Activated CD4-positive, alpha-beta T cell treated with anti-CD3 and anti-CD28 coated beads, Interleukin-2, amount 50 U/mL, for 16 hours (primary cell): ENCODE measurements at places on chromosomes 4 and X.

- peak; percentile 18 for DNase-seq
Observed at GRCh38 chr4:127732623-127733328, 2.6 kb downstream of the SLC25A31 start.

DNA sequence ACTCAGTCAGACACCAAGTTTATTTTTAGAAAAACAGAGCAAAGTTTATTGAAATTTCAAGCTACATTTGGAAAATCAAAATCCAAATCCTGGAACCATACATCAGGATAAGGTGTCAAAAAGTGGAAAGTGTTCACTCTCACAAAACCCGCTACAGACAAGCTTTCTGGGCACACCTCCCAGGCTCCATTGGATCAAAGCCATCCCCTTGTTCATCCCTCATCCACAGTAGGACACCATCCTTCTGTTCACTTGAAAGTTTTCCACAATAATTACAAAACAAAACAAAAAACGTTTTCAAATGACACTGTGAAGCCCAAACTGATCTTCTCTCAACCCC is 62.4 kb downstream of the TSC22D3 start:
- DNase-seq = no peak

DNA sequence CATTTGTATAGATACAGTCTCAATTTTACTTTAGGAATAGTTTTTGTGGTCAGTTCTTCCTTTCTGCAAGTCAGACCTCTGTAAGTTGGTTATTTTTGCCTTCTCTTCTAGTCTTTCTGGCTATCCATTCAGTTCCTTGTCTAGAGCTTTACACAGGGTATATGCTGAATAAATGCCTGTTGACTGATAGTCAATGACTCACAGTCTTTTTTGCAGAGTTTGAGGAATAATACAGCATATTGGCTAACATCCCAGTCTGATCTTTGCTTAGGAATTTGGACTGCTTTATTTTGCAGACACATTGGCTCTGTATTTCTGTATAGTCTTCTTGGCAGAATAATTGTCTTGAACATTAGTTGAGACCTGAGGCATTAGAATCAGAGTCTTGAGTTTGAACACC is 132.4 kb downstream of the MAGEC1 start:
- no peak for DNase-seq

- DNase-seq = no peak
Observed at GRCh38 chrX:102560423-102561068, 38.8 kb upstream of the ARMCX5 start.

GRCh38 chr4:41006141-41006540 is 208.2 kb downstream of the APBB2 start:
- no peak for DNase-seq

GRCh38 chr4:94408549-94409374 is 43.0 kb upstream of the PDLIM5 start:
- no peak for DNase-seq

DNA sequence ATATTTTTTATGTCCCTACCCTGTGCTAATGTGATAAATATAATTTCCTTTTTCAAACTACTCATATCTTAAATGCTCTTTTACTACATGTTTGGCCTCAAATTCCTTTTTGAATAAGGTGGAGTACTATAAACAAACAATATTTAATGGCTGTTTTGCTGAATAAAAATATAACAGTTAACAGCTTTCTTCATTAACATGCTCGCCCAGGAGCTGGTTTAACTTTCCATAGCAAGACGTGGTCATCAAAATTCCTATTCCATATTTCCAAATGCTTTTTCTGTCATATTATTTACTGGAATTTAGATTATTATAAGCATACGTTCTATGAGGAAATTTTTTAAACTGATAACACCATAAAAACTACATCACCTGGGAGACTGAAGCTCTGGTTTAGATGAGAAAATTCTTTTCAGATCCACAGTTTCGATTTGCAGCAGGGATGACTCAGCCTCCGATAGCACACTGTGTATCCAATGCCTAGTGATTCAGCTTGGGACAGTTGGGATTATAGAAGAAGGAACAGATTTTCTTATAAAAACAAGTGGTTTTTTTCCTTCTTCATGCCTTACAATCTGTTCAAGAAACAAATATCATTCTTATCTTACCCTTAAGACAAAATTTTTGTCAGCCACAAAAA is 129.1 kb downstream of the FBXO8 start:
- no peak for DNase-seq

- peak; percentile 26 for DNase-seq
Observed at GRCh38 chrX:14673764-14674163, 144.4 kb downstream of the GLRA2 start.

DNA sequence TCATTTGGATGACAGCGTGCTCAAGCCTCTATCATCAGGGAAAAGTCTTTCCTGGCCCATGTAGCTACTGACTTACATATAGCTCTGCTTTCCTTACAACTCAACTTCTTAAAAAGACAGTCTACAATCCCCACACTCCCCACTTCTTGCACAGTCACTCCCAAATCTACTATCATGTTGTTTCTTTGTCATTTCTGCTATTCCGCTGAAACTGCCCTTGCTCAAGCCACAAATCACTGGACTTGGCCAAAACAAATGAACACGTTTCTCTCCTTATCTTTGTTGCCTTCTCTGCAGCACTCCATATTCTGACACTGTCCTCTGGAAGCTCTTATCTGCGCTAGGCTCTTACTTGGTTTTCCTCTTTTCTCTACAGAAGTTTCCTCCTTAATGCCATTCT is 28.2 kb downstream of the GPRIN3 start:
- DNase-seq = no peak

GRCh38 chrX:110671068-110671803 is 124.4 kb downstream of the CHRDL1 start:
- no peak for DNase-seq

GRCh38 chr4:118280501-118281218 is 72.1 kb downstream of the PRSS12 start:
- peak; percentile 54 for DNase-seq

DNA sequence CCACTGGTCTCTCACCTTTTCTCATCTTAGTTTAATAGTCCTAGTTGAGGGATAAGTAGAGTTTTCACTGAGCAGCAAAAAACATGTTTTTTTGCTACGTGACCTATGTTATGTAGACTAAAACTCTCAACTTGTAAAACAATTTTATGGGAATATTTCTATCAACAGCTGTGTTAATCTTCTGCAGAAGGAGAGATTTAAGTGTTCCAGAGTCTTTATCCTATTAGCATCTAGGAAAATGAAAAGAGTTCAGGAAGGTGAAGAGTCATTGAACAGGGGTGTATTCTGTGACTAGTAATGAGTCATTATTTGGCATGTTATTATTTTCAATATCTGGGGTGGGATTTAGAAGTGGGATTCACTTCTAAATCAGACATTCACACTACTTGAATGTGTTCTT is 41.9 kb downstream of the RRAGB start:
- no peak for DNase-seq

DNA sequence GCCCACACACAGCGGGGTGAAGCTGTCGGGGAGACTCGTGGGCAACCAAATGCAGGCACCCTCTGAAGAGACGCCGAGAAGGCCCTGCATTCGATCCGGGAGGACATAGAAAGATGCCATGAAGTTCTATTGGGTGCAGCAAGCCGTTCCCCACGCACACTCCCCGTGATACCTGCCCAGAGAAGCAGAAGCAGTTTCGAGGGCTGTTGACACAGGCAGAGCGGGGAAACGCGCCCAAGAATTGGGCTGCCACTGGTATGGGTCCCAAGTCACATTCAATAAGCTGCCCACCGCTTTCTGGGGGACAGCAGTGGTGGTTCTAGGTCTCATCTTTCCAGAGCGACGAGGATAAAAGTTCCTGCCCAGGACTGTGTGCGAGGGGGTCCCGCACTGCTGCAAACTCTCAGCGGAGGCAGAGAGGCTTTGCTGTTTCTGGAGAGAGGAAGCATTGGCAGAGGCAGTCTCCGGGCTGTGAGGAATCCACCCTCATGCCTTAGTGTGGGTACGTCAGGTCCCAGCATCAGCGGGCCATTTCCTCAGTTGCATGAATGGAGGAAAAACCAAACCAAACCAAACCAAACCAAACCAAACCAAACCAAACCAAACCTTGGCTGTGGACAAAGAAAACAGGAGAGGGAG is 10.1 kb downstream of the PITX2 start:
- DNase-seq = no peak

DNA sequence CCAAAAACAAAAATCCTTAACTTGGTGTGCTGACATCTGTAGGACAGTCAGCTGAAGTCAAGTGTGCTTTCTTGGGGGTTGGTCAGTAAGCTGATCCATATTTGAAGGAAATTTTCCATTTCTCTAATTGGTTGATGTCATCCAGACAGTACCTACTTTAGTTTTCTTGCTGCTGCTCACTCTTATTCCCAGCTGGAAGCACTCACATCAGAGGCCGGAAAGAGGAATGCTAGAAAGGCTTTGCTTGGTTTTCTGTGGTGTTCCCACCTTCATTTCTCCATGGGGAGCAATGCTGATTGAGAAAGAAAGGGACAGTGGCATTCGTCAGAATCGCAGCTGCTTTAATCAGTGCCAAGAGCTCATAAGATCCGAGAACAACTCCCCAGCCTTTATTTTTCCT is 227.0 kb downstream of the C4orf33 start:
- no peak for DNase-seq

- DNase-seq = no peak
Observed at GRCh38 chr4:39821951-39822350, 124.0 kb downstream of the UBE2K start.

DNA sequence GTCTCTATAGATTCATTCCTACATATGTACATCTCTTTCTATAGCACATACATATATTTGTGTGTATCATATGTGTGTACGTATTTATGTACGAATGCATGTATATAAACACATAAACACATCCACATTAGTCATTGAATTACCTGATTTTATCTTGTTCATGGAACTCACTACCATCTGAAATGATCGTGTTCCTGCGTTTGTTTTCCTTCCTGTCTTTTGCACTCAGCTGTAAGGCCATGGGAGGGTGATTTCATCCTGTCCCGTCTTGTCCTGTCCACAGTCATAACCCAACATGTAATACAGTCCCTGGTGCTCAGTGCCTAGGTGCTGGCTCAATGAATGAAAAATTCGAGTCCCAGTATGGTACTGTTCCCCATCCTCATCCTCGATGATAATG is 191.8 kb upstream of the PSAPL1 start:
- DNase-seq = no peak

- no peak for DNase-seq
Observed at GRCh38 chrX:136210243-136210642, 41.0 kb downstream of the MAP7D3 start.

DNA sequence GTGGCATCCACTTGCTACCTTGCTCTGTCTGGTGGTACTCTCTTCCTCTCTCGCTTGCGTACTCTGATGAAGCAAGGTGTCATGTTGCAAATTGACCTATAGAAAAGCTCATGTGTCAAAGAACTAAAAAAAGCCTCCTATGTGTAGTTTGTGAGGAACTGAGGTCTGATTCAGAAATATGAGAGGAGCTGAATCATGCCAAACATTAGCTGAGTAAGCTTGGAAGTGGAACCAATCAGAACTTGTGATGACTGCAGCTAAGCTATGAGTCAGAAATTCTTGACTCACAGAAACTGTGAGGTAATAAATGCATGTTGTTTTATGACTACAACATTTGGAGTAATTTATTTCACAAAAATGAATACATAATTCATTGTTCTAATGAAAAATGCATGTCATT is 2138.8 kb downstream of the PCDH7 start:
- DNase-seq = no peak

DNA sequence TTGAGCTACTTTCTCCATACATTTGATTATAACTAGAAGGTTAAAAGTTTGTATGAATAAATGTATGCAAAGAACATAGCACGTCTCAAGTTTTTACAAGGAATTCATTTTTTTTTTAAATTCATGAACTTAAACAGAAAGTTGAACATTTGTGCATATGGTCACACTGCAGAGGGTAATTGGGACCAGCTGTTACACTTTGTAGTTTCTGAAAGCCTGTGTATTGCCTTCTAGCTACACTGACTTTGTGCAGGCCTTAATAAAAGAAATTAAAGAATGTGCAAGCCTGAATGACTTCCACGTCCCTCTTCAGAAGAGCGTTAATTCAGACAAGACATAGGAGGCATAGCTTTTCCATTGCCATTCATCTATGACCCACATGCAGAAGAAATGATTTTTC is 153.1 kb upstream of the PCDH18 start:
- no peak for DNase-seq

DNA sequence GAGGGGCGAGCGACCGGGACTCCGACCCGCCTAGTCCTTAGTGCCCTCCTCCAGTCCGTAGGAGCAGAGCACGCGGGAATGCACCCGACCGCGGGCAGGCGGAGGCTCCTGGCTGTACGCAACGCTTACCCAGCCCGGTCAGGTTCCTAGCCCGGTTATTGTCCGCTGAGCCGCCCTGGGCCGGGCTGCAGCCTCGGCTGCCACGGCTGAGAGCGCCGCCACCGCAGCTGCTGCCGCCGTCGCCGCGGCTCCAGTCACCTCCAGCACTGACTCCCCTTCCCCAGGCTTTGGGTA is at the start of gene AMER1:
Gene AMER1 (minus strand): TSS at position 268 of the 294 bp plus-strand sequence. CDS start 12,422 bp downstream, outside the sequence.
- no peak for DNase-seq

DNA sequence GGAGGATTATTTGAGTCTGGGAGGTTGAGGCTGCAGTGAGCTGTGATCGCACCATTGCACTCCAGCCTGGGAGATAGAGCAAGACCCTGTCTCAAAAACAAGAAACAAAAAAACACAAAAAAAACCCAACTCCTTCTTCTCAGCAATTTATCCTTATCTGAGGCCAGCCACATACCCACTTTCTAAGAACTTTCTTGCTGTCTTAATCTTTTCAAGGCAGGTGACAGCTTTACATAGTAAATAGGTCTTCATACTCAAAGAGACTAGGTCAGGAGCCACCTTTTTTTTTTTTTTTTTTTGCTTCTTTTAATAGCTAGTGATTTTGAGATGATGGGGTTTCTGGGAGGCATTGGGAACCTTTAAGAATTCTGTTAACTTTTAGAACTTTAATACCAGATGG is 26.1 kb upstream of the ZCCHC13 start:
- DNase-seq = no peak

- DNase-seq = no peak
Observed at GRCh38 chr4:166658585-166658984, 575.7 kb downstream of the SPOCK3 start.

DNA sequence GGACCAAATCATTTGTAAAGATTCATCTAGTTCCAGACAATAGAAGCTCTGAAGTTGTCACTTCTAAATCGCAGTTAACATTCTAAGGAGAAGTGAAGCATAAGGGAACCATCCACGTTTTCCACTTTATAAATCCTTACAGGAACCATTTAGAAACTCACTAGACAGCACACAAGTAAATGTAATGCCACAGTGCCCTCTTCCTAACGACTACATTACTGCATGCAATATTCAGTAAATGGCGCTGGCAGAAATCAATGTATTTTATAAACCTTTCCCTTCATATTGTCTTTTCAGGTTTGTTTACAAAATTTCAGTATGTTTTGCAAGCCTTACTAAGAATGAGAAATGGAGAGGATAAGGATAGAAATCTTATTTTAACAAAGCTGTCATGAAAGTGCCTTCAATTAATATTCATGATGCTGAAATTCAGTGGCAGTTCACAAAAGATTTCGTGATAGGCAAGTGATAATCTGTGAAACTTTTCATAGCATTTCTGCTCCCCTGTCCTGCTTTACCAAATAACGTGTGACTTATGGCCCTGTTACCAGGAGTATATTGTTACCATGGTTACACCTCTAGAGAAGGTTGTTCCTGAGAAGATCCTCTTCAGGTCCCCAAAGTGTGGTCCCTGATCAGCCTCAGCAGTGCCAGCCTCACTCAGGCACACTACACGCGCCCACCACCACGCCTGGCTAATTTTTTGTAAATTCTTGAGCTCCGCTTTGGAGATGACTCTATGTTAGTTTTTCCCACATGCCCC is 54.2 kb downstream of the TMA16 start:
- DNase-seq = peak; percentile 37

GRCh38 chr4:182929296-182929695 is 12.1 kb upstream of the DCTD start:
- no peak for DNase-seq

- DNase-seq = no peak
Observed at GRCh38 chr4:182280436-182281111, 37.4 kb downstream of the TENM3 start.
